ENCODE measurements at places on chromosomes 3 and 15. TPM values are rescaled to one million over a fixed set of nuclear protein-coding genes. Genes with fewer than 3 reads are reported as not detected.

RTP3 gene
- total RNA-seq, result not detected

PRSS50 gene
- 0.31 TPM for total RNA-seq

GOLGA6A gene
- not detected for total RNA-seq

MYEF2 gene
- total RNA-seq, result 179 TPM

CAPN3 gene
- 1.9 TPM for total RNA-seq

ANXA2 gene
- total RNA-seq, result 31.0 TPM

CHST2 gene
- 34.1 TPM for total RNA-seq

MED12L gene
- 21.0 TPM for total RNA-seq

PPARG gene
- total RNA-seq, result 1.3 TPM

ZNF662 gene
- 35.7 TPM for total RNA-seq

CCDC51 gene
- 6.9 TPM for total RNA-seq

THBS1 gene
- total RNA-seq, result 272 TPM

Data from parietal lobe (tissue), 2 donors.